ENCODE measurements at places on chromosomes 2 and 18. TPM values are rescaled to one million over a fixed set of nuclear protein-coding genes. Genes with fewer than 3 reads are reported as not detected.

DNA sequence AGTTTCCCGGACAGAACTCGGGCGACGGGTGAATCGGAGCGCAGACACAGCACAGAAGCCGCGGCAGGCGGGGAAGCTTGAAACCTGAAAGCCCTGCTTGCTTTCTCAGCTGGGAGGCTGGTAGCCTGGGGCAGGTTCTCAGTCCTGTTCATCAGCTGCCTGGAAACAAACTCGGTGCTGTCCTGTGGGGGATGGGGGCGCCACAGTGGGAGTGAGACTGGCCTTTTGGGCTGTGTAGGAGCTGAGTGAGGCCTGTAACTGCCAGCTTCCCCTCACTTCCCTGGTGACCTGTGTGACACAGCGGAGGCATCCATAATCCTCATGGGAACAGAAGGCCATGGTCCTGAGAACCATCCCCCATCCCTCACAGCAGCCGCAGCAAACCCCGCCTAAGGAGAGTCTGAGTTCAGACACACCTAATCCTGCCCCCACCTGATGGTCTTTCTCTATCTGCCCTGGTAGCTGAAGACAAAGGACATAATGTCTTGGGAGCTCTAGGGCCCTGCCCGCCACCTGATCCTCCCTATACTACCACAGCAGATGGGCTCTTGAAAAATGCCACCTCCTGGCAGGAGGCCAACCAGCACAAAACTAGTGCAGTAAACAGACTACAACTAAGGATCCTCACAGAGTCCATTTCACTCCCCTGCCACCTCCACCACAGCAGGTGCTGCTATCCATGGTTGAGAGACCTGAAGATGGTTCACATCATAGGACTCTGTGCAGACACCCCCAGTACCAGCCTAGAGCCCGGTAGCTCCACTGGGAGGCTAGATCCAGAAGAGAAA, 52.7 kb upstream of the LDLRAD4 start:
- H3K27ac ChIP-seq = no peak overlapping the region
- no peaks in the 10 kb centered on the region for H3K36me3 ChIP-seq
- no peak overlapping the region for H3K4me3 ChIP-seq
- H3K27me3 ChIP-seq = no peaks in the 10 kb centered on the region

GRCh38 chr2:6556755-6557154, 309.0 kb downstream of the CMPK2 start:
- no peak overlapping the region for H3K27ac ChIP-seq
- no peaks in the 10 kb centered on the region for H3K36me3 ChIP-seq
- H3K27me3 ChIP-seq = no peaks in the 10 kb centered on the region
- no peaks in the 10 kb centered on the region for H3K4me1 ChIP-seq

The KLHL29 gene
- total RNA-seq = 3.3 TPM

DNA sequence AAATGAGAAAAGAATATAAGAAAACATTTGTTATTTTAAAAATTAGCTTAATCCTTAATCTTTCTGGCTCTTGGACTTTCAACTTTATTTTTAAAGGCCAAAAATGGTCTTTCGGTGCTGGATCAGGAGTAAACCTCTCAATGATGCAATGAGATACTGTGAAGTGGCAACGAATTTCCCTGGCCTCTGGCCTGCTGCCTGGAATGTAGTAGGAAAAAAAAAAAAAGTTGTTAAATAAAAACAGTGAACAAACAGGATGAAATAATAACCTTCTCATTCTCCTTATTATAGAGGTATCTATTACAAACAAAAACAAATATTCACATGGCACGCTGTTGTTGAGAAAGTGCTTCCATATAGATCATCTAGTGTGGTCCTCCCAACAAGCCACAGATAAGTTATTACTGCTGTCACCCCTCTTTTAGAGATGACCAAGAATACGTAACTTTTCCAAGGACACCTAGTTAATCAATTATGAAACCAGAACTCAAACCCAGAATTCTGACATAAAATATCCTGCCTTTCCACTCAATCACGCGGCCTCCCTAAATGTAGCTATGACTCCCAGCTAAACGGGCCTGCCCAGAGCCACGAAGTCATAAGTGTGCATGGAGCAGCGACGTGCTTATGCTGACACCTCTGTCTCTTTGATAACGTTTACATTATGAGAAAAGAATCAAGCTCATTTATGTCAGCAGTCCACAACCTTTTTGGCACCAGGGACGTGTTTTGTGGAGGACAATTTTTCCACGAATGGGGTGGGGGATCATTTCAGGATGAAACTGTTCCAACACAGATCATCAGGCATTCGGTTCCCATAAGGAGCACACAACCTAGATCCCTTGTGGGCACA, 170.9 kb downstream of the BCL2 start:
- no peaks in the 10 kb centered on the region for H3K27me3 ChIP-seq
- peaks cover 68% of the 10 kb centered on the region for H3K4me1 ChIP-seq
- H3K4me3 ChIP-seq = no peak overlapping the region
- H3K27ac ChIP-seq = peak overlapping the region; percentile 74
- peak; percentile 76 for DNase-seq

DNA sequence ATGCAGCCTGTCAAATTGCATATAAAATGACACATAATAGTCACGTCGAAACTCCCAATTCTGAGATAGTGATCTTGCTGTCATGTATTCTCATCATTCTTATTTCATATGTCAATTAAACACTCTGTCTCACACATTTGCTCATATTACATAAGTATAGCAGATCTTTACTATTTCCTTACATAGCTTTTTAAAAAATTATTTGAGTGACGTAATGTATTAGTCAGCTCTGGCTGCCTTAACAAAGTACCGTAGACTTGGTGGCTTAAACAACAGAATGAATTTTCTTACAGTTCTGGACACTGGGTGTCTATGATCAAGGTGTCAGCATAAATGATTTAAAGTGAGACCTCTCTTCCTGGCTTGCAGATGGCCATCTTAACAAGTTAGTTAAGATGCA, 1032.3 kb upstream of the NRXN1 start:
- no peaks in the 10 kb centered on the region for H3K36me3 ChIP-seq
- DNase-seq = no peak
- no peak overlapping the region for H3K4me3 ChIP-seq
- no peak overlapping the region for H3K27ac ChIP-seq
- H3K27me3 ChIP-seq = no peaks in the 10 kb centered on the region
- H3K4me1 ChIP-seq = no peaks in the 10 kb centered on the region

The RPIA gene
- 4.2 TPM for total RNA-seq

DNA sequence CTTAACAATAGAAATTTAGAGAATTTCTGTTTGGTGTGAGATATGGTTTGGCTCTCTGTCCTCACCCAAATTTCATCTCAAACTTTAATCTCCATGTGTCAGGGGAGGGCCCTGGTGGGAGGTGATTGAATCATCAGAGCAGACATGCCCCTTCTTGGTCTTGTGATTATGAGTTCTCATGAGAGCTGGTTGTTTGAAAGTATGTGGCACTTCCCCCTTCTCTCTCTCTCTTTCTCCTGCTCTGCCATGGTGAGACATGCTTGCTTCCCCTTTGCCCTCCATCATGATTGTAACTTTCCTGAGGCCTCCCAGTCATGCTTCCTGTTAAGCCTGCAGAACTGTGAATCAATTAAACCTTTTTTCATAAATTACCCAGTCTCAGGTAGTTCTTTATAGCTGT, 524.7 kb upstream of the ACVR2A start:
- H3K4me3 ChIP-seq = no peak overlapping the region
- H3K27ac ChIP-seq = no peak overlapping the region
- no peaks in the 10 kb centered on the region for H3K4me1 ChIP-seq
- no peaks in the 10 kb centered on the region for H3K27me3 ChIP-seq
- DNase-seq = no peak
- H3K36me3 ChIP-seq = no peaks in the 10 kb centered on the region
